Small intestine (tissue), 16 donors: ENCODE measurements at places on chromosomes 7 and 10. TPM values are rescaled to one million over a fixed set of nuclear protein-coding genes. Genes with fewer than 3 reads are reported as not detected.
A peak's percentile ranks its signal among the peaks of the same experiment; 100 is the strongest.

DNA sequence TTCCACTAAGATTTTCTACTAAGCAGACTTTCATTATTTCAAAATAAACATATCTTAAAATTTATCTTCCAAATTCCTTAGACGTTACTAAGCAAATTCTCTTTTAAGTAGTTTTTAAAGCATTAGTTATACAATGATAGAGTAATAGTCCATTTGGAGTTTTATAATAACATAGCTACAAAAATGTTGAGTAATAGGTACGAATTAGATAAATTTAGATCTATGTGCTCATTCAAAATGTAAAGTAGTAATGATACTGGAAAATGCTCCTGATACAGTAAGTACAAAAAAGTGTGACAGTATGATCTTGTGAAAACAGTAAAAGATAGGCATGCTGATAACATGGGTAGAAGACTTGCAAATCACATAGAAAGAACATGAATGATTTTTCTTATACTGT, 4.5 kb downstream of the DMTF1 start:
- no peak for DNase-seq

GRCh38 chr7:93185303-93186027, 37.3 kb upstream of the SAMD9L start:
- DNase-seq, result no peak

DNA sequence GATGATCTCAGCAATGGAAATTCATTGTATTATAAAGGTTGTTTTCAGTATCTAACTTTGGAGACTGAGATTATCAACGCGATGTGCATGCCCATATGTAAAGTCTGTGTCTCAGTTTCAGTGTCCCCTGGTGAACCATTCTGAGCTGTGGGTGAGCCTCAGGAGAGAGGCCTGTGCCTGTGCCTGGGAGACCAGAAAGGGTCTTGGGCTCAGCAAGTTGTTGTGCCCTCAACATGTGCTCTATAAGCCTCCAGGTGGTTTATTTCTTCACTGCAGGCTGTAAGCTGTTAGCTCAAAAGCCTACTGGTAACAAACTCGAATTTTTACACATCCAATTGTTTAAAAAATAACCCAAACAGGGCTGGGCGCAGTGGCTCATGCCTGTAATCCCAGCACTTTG, 151.9 kb downstream of the PKD1L1 start:
- no peak for DNase-seq

DNA sequence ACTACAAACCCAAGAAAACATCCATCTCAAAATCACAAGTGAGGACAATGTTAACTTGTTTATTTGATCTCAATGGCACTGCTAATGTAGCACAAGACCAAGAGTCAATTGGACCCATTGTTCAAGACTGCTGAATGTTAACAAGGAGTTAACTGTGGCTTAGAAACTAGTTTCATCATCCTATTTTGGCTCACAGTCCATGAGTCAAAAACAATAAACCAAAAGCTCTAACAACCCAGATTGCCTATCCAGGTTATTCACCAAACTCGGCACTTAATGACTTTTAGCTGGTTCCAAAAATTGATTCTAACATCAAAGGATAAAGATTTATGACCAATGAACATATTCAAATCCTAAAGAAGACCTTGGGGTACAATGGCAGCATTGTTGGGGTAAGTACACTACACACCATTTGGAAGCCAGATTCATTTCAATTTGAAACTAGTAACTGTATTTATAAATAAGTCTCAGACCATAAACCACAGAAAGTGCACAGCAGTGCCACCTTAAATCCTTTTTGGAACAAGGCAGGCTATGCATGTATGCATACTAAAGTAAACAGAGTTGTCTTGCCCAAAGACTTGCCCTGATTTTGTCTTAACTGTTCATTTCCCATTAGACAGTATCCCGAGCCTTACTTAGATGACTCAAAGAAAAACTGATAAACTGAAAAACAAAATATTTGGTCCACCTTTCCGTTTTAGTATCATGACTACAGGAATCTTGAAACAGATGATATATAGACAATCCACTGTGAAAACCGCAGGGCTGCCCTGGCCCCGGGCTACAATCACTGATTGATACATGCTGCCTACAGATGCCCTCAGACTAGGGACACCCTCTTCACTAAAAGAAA, 84.5 kb downstream of the SRPK2 start:
- DNase-seq, result no peak

- no peak for DNase-seq
Measured at GRCh38 chr7:31083210-31083786, 31.2 kb downstream of the ADCYAP1R1 start.

DNA sequence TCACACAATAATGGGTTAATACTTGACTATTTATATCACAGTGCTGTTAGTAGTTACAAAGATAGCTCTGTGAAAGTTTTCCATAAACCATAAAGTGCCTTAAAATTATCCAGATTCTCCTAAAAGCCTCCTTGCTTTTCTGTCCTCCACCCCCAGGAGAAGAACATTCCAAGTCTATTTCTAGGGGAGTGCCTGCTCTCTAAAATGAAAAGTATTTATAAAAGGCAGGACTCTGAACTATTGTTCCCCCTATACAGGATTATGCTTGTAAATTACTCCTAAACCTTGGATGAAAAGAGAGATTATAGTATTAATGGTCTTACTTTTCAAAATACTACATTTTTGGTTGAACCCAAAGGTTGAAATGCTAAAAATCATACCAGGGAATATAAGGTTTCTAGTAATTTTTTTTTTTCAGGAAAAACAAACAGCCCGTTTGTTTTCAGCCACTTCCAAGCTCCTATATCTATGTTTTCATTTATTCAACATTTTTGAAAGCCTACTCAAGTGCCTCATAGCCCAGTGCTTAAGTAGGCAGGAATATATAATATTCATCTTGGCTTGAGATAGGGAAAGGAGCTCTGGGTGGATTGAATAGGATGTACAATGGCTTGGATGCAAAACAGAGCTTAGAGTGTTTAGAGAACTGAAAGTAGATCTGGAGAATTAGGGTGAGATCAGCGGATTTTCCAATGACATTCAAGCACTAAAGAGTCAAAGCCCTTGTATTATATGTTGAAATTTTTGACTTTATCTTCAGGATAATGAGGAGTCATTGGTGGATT, 320.7 kb downstream of the GPR37 start:
- DNase-seq, result no peak

DNA sequence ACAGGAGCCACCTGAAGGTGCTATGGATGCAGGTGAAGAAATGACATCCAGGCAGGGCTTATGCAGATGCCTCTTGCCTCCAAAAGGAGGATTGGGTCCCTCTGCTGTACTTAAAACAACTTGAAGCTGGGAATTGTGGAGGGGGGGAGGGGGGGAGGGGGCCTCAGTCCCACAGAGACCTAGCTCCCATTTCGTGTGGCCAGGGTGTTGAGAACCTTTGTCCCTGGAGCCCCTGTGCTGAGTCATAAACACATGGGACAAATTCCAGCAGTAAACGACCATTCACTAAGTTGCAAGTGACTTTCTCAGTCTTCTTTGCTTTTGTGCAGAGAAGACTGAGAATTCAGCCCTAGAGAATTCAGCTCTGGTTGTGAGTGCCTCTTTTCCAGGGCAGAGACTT, 96.5 kb upstream of the PODXL start:
- DNase-seq, result peak; percentile 7

GRCh38 chr7:73647725-73648592, 19.7 kb upstream of the VPS37D start:
- peak; percentile 95 for DNase-seq

GRCh38 chr7:34019301-34019790, 114.0 kb downstream of the BMPER start:
- DNase-seq, result no peak

- DNase-seq, result no peak
Measured at GRCh38 chr7:157596881-157597280, 260.1 kb downstream of the DNAJB6 start.

DNA sequence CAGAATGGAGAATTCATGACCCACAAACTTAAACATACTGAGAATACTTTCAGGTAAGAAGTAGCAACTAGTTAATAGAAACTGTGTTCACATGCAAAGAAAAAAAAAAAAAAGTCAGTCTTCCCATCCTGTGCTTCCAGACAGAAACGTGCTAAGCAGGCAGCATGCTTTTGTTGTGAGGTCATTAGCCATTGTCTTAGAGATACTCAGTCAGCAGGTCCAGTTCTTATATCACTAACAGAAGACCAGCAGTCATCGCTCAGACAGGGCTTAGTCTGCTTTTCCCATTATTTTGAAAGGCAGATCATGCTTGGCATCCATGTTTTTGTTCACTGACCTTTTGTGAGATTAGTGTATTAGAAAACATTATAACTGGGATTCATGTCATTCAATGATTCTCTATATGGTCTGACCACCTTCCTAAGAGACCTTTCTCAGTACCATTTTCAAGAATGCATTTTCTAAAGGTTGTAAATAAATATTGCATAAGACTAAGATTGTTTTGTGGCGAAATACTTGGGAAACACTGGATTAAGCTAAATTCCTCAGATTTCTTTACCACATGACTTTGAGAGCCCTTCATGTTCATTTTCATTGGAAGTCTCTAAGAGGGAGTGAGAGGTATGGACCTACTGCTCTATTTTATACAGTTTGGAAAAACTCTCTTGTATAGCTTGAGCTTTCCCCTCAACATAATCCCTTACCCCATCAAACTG, 45.0 kb upstream of the AGBL3 start:
- DNase-seq, result no peak

DNA sequence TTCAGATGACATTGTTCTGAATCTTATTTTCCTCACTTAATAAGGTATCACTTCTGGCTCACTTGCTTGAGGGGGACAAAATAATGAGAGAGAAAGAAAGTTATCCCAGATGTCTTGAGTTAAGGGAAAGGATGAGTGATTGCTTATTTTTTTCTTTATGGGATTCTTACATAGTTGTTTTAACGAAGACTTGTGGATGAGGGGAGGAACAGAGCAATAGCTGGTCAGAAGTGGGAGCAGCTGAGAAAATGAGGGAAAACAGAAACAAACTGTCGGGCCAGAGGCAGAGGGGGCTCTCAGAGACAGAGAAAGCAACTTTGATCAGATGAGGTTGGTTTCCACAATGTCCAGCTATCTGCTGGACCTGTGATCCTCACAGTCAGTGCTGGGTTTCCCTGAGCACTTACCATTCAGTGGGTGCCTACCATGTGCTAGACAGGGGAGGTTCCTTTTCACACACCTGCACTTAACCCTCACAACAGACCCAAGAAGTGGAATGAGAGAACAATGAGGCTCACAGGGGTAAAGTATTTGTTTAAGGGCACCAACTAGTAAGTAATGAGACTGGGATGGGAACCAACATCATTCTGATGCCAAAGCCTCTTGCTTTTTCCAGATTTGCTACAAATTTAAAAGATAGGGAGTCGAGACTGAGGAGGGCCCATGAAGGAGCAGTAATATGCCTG, 64.2 kb downstream of the BICC1 start:
- no peak for DNase-seq

DNA sequence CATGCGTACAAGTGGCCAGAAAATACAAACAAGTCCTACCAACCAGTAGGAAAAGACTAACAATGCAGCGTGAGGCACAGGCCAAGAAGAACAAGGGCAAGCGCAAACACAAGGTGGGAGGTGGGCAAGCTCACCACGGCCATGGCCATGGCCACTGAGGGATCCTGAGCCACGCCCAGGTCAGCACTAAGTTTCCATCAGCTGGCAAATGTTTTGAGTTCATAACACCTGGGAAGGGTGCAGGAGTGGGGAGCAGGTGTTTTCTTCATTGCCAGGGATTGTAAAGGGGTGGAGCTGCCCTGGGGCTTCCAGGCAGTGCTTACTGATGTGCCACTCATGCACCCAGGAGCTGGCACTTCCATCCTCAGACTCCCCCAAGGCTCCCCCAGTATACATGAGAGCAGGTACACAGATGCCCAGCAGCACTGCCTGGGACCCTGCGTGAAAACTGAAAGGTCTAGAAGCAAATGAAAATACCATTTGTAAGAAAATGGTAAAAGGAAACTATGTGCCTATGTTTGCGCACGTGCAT, 139.2 kb upstream of the RET start:
- DNase-seq, result peak; percentile 5

- DNase-seq, result no peak
Measured at GRCh38 chr7:137937202-137937560, 64.7 kb downstream of the CREB3L2 start.

GRCh38 chr7:7331523-7331922, 149.2 kb downstream of the C1GALT1 start:
- no peak for DNase-seq

DNA sequence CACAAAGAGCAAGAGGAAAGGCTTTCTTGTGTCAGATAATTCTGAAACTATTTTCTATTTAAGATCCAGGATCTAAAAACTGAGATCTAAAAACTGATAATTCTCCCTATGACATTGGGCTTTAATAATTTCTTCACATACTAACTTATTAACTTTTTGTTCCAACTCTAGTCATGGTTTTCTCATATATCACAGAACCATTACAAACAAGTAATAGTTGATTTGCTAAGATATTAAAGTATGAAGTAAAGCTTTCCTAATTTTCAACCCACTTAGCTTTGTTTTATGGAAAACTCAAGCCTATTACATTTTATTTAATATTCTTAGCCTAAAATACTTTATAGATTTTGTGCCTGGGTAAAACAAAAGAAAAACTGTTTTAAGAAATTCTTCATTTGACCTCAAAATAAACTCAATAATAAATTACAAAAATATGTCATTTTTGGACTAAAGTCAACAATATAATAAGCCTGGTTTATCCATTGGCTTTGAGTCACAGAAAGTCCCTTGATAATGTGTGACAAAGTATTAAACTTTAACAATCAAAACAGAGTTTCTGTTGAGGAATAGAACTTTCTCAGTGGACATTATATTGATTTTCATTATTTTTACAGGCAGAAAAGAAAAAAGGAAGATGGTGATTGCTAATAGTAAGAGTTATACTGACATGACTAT, 1142.9 kb upstream of the SORCS1 start:
- no peak for DNase-seq

- peak; percentile 62 for DNase-seq
Measured at GRCh38 chr7:142587578-142588191, 161.6 kb upstream of the PRSS1 start.

GRCh38 chr10:50431791-50432190, 180.5 kb upstream of the ASAH2 start:
- no peak for DNase-seq

GRCh38 chr10:51007781-51008180, 66.5 kb upstream of the PRKG1 start:
- DNase-seq, result no peak

- DNase-seq, result no peak
Measured at GRCh38 chr10:87579563-87579962, 74.9 kb downstream of the MINPP1 start.

OR2A42 gene
- not detected for polyA plus RNA-seq

NXPH1 gene
- not detected for polyA plus RNA-seq

SFTPA1 gene
- not detected for polyA plus RNA-seq

TES gene
- 69.7 TPM for polyA plus RNA-seq

NCOA4 gene
- 245 TPM for polyA plus RNA-seq

NAT16 gene
- polyA plus RNA-seq, result not detected

TAS2R41 gene
- polyA plus RNA-seq, result not detected

FAM25A gene
- not detected for polyA plus RNA-seq

CCL24 gene
- polyA plus RNA-seq, result 2.9 TPM

NUDT13 gene
- polyA plus RNA-seq, result 2.4 TPM

IDI2 gene
- not detected for polyA plus RNA-seq

PCDH15 gene
- polyA plus RNA-seq, result 0.21 TPM

HDAC9 gene
- polyA plus RNA-seq, result not detected
